Pancreas (tissue), 10 donors: ENCODE measurements at places on chromosomes 6 and 20. TPM values are rescaled to one million over a fixed set of nuclear protein-coding genes. Genes with fewer than 3 reads are reported as not detected.

DNA sequence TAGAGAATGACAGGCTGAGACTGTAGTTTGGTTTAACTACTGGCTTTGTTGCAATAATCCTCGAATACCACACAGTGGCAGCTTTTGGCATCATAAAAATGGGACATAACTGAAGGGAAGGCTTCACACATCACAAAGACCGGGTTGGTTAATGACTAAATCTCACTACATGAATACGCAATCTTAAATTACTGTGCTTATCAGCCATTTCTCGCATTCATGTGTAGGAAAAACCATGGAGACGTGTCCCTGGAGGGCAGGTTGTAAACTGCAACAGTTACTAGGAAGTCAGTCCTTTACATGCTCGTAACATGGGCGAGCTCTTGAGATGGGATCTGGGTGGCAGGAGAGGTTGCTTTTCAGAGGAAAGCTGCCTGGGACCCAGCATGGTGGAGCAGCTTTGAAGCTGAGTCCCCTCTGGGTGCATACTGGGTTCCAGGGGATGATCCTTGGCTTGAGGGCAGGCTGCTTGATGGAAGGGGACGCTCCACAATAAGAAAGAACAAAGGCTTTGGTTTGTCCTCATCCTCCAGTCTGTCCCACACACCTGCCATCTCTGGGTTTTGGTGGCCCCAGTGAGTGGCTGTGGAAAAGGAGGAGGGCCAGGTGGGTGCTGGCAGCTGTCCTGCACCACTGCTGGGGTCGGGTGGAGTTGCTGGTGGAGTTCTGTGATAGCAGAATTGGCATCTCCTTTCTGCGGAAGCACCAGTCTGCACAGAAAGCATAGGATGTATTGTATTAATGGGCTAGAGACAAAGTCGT lies 2.1 kb downstream of the RPS21 start:
- no peak for DNase-seq

The ACOT8 gene
- total RNA-seq = 10.6 TPM

- peak; percentile 46 for DNase-seq
Observed at GRCh38 chr6:132400883-132401617, at the start of gene MOXD1. Gene MOXD1 (minus strand): TSS chr6:132401475. CDS start chr6:132401426, 49 bp downstream.

The SLC22A3 gene
- total RNA-seq = 0.43 TPM

The COL20A1 gene
- not detected for total RNA-seq

The RUNX2 gene
- total RNA-seq = 0.83 TPM

DNA sequence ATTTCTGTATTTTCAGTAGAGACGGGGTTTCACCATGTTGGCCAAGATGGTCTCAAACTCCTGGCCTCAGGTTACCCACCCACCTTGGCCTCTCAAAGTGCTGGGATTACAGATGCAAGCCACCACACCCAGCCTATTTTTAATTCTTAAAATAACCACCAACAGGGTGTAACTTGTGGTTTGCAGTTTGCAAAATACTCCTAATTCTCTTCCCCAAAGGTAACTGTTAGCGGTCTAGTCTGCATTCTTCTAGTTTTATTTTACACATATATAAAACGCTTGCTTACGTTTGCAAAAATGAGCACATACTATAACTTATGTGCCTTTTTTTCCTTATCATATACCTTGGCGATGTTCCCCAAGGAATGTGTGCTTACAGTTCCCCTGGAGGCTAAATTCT lies 25.6 kb upstream of the CHMP4B start:
- no peak for DNase-seq

DNA sequence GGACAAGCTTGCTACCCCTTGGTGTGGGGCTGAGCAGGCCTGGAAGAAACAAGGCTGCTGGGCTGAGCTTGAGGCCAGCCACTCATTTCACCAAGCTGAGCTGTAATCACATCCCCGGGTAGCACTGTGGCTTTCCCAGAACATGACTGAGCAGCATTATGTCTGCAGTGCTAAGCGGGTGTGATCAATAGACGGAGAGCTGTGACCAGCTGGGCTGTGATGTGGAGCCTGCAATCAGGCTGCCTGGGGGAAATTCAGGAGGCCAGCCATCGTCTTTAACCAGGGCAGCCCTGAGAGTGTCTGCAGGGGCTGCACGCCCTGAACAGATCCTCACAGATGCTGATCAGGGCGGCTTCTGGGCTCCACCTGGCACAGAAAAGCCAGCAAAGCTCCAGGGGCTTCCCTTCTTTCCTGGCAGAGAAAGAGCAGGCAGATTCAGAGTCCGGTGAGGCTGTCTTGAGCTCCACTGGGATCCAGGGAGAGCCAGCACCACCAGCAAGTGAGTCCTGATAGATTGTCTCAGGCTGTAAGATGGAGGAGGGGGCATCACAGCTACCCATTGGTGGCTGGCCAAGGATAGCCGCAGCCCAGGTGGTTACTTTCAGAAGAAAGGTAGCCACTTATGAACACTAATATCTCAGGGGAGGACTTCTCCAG lies 165.9 kb downstream of the NRN1 start:
- DNase-seq = no peak

The TGM2 gene
- 40.3 TPM for total RNA-seq

The MTFR2 gene
- total RNA-seq = 0.34 TPM

GRCh38 chr6:13334953-13335352 lies 6.6 kb upstream of the TBC1D7 start:
- no peak for DNase-seq

The COX4I2 gene
- 0.60 TPM for total RNA-seq

- no peak for DNase-seq
Observed at GRCh38 chr6:32658268-32658897, 8.1 kb downstream of the HLA-DQB1 start.

GRCh38 chr20:2771631-2772080 lies 28.8 kb downstream of the CPXM1 start:
- DNase-seq = no peak

The GSTA3 gene
- total RNA-seq = not detected

The BNIP5 gene
- total RNA-seq = 0.23 TPM

The SYCP2 gene
- 1.6 TPM for total RNA-seq

DNA sequence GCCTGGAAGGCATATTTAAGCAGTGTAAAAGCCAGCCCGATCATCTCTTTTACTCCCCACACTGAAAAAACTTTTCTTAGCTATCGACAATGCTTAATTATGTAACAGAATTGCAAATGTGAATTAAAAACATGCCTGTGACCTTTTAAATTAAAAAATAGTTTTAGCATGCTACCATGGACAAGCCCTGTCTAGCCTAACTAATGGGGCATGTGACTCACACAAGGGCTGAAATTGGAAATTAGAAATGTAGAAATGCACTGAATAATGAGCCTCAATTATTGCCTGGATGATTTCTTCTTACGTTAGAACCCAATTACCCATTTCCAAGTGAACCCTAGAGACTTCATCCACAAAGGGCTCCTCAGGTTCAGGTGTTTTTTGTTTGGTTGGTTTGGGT lies 82.7 kb downstream of the SIM1 start:
- no peak for DNase-seq

DNA sequence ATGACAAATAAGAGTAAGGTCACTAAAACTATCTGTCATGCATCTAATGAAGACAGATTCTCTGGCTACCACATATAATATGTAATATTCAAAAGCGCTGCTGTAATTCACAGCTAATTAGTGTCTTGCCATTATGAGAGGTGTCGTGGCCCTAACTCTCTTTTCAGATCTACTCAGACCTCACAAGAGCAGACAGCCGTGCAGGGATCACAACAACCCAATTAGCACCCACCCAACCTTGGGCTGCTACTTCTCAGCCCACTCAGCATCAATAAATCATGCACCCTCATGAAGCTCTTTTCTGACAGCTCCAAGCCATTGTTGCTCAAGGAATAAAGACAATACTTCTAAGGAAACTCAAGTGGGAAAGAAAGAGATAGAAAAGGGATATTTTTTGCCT lies 61.5 kb downstream of the FRK start:
- DNase-seq = no peak

The DBNDD2 gene
- total RNA-seq = 18.9 TPM

The TRIM10 gene
- total RNA-seq = not detected

- no peak for DNase-seq
Observed at GRCh38 chr20:4956200-4956810, 45.0 kb downstream of the SLC23A2 start.

DNA sequence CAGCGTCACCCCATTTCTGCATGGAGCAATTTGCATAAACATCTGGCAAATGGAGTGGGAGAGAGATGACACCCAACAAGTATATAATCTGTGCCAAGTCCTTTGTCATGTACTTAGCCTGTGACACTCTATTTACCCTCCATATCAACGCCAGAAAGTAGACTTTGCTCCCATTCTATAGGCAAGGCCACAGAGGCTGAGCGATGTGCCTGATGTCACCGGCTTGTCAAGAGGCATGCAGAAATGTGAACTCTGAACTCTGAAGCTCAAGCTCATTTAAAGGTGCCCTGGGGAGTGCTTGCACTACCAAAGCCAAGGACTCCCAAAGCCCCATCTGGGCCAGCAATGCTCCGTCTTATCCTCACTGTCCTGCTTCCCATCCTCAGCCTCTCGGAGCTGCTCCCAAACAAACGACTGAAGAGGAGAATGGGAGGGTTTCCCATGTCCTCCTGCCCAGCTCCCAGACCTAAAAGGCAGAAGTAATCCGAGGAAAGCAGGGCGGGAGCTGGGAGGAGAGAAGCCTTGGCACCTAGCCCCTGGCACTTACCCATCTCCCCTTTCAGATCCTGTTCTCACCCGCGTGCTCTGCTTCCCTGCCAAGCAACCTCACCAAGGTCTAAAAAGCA lies 9.2 kb downstream of the CPNE5 start:
- DNase-seq = peak; percentile 65

DNA sequence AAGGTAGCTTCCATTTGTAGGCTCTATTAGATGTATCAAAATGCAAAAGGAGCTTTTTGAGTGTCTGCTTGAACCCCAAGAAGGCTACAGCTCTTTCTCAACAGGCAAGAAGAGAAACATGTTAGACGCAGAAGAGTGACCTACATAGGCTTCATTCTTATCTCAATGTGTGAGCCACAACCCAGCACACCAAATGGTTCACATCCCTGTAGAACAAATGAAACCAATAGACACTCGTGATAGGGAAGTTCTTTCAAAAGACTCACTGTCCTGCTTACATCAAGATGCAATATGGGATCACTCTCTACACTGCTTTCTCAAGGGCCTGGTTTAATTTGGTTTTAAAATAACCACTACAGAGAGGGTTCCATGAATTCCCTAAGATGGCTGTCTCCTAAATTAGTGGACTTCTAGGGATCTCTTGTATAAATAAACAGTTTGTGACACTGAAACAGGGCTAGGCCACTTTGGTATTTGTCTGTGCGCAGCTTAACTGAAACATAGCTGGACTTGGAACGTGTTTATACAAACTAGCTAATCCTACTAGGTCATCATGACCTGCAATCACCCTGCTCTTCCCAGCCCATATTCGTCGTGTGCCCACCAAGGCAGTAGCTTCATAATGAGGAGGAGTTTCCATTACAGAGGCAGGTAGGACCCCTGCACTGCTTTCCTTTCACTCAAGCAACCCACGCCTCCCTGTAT lies 225.4 kb upstream of the PREP start:
- DNase-seq = no peak

- no peak for DNase-seq
Observed at GRCh38 chr20:23162887-23163286, 76.8 kb upstream of the CD93 start.

The TCFL5 gene
- 4.9 TPM for total RNA-seq

The OR2J1 gene
- total RNA-seq = not detected

- no peak for DNase-seq
Observed at GRCh38 chr6:4773181-4773580, 3.0 kb upstream of the CDYL start.

The HDAC2 gene
- 46.5 TPM for total RNA-seq

The RAET1E gene
- total RNA-seq = not detected

The JPH2 gene
- total RNA-seq = 0.09 TPM

DNA sequence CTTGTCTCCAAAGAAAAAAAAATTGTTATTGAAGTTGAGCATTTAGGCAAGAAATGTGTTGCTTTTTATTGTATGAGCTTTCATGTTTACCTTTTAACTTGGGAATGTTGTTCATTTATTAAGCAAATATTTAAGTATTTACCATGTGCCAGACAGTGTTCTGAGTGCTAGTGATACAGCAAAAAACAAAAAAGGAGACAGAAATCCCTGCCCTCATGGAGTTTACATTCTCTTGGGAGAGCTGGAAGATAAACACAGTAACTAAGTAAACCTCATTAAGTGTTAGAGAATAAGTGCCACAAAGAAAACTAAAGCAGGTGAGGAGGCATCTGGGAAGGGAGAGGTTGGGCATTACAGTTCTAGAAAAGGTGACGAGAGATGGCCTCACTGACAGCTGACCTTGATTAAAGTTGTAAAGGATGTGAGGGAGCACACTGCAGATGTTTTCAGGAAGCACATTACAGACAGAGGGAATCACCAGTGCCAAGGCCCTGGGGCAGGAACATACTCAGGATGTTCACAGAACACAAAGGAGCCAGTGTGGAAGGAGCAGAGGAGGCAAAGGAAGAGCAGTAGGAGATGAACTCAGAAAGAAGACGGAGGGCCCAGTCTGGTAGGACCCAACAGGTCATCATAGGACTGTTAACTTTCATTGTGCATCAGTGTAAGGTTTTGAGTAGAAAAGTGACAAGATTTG lies 33.5 kb downstream of the XRN2 start:
- no peak for DNase-seq

DNA sequence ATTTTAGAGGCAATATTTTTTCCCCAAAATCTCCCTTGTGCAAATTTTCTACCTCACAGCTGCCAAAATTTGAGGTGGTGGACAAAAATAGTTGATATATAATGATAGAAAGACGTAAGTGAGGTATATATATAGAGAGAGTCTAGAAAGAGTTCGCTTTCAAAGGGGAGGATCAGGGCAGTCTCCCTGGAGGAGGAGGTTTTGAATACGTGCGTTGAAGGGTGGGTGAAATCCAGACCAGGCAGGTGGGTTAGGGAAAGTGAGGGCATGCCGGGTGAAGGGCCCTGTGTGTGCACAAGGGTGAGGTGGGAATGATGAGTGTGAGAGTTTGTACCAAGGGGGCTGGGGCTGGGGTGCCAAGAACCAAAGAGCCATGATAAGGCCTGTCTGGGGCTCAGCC lies 100.2 kb downstream of the CEBPB start:
- DNase-seq = no peak

DNA sequence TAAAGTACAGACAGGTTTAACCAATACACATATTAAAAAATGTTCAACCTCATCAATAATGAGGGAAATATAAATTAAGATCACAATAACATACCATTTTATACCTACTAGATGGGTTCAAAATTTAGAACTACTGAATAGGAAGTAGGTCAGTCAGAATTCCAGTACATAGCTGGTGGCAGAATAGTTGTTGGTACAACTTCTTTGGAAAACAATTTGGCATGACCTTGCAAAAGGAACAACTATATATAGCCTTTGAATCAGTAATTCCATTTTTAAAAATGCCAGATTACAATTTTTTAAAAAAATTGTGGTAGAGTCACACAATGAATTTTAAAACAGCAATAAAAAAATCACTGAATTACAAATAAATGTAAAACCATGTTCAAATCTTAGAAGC lies 165.6 kb downstream of the CDK19 start:
- DNase-seq = no peak
